Left lobe of liver (tissue), 2 donors: ENCODE measurements at places on chromosomes 7 and 10.
A peak's percentile ranks its signal among the peaks of the same experiment; 100 is the strongest.

DNA sequence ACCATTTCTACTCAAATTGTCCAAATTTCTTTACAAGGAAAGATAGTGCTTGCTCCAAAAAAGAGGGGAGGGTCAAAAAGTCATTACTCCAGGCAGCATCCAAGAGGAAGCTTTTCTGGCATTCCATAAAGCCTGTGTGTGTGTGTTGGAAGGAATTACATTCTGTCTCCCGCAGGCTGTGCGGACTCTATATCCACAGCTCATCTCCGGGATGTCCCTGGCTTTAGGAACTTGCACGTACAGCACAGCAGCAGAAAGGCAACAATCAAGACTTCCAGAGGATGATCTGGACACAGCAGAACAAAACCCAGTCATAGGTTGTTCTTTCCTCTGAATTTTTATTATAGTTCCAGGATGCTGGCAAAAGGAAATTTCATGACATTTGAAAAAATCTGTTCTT lies 94.8 kb downstream of the ITIH5 start:
- DNase-seq, result no peak

GRCh38 chr7:137160236-137160635 lies 183.3 kb downstream of the PTN start:
- no peak for DNase-seq

DNA sequence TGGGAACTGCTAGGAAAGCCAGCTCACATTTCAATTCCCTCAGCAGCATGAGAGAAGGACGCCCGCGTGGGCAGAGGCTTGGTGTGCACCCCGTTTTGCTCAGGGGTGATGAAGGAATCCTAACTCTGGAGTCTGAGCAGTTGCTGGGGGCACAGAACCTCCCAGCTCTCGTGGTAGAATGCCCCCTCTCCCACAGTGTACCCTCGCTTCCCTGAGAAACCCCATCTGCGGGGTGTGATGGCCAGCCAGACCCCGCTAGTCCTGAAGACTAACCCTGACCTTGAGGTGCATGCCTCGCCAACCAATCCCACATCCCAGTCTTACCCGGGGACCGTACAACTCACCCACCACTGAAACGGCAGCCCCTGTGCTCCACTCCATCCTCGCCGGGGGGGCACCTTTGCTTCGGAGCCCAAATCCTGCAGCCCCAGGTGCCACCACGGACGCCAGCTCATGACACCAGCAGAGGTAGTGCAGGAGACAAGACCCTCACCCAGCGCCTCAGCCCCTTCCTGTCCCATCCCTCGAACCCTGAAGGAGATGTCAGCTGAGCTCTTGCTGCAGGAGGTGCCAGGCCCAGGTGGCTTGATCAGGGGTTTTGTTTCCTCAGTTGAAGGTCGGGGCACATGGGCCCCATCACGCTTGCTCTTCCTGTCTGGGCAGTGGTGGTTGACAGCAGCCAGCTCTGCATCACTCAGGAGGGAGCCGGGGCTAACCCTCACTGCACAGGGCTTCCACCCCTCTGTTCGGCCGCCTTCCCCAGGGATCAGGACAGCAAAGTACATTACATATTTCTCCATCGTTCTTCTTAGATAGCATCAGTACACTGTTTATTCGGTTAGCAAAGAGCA lies 236.5 kb downstream of the MGMT start:
- DNase-seq, result no peak

DNA sequence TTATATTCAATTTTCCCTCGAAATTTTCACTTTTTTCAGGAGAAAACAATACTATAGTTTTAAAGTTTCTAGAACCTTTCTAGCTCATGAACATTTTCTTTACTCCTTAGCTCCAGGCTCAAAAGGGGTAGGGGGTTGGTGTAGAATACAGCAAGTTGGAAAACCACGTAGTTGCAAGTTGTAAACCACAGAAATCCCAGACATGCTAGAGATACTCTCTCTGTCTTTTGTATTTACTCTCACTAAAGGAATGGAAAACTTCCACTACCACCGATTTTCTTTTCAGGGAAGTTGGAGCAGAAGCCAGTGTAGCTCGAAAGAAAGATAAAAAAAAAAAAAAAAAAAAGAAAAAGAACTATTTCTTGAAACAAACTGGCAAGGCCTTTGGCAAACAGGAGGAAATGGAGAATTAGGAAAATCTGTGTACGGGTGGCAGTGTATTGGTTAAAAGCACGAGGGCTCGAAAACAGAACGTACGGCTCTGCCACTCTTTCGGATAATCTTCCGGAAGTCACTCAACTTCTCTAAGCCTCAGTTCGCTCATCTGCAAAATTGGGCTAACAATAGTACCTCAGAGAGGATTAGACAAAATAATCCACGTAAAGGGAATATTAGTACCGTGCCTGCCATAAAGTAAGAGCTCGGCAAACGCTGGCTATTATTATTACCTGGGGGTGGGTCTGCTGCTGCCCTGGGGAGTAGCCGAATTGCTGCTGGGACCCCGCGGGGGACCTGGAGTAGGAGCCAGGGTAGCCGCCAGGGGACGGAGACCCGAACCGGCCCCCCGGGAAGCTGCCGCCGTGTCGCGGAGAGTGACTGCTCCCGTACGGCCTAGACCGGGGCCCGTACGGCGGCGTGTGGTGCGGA lies 628 bp downstream of the MPLKIP start:
- DNase-seq, result no peak

DNA sequence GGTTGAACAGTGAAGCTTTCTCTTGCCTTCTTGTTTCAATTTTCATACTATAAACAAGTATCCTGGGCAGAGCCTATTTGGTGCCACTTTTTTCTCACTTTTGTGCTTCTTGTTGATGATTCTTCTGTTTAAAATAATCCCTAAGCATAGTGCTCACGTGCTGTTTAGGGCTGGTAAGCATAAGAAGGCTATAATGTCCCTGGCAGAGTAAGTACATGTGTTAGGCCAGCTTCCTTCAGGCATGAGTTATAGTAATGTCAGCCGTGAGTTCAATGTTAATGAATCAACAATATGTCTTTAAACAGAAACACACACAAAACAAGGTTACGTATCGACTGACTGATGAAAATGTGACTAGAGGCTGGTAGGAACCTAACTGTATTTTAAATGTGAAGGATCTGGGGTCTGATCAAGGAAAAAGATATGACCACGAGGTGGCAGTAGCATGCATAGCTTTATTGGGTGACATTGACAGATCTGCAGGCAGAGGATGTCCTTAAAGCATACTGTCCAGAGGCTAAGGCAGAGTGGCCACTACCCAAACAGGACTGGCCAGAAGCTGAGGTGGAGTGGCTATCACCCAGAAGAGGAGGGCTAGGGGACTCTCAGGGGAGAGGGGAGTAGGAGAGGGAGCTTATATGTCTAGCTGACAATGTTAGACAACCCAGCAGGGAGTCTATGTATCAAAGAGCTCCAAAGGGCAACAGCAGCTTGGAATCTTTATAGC lies 113.7 kb downstream of the BRAF start:
- peak; percentile 57 for DNase-seq

- no peak for DNase-seq
These were observed 92.3 kb downstream of the ELFN1 start for GRCh38 chr7:1762238-1762945.

- no peak for DNase-seq
These were observed 135.5 kb downstream of the NPY start for GRCh38 chr7:24419511-24419910.

- DNase-seq, result no peak
These were observed 14.6 kb downstream of the CHRM2 start for GRCh38 chr7:136883046-136883445.

DNA sequence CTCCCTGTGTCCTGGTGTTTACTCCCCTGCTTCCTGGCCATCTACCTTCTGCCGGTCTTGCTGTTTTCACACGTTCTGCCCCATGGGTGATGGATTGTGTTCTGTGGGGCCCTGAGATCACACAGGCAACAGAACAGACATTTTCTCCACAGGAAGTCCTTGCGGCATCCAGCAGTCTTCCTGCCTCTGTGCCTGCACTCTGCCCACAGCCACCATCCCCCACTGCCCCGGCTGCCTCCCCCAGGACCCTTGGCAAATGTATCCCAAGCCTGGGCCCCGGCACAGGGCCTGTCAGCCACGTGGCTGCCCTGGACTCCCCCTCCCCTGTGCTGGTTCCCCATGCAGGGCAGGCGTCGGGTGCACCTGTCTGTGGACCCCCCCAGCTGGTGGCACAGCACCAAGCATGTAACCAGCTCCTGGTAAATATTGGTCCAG lies 184.2 kb downstream of the WDR37 start:
- DNase-seq, result peak; percentile 41

DNA sequence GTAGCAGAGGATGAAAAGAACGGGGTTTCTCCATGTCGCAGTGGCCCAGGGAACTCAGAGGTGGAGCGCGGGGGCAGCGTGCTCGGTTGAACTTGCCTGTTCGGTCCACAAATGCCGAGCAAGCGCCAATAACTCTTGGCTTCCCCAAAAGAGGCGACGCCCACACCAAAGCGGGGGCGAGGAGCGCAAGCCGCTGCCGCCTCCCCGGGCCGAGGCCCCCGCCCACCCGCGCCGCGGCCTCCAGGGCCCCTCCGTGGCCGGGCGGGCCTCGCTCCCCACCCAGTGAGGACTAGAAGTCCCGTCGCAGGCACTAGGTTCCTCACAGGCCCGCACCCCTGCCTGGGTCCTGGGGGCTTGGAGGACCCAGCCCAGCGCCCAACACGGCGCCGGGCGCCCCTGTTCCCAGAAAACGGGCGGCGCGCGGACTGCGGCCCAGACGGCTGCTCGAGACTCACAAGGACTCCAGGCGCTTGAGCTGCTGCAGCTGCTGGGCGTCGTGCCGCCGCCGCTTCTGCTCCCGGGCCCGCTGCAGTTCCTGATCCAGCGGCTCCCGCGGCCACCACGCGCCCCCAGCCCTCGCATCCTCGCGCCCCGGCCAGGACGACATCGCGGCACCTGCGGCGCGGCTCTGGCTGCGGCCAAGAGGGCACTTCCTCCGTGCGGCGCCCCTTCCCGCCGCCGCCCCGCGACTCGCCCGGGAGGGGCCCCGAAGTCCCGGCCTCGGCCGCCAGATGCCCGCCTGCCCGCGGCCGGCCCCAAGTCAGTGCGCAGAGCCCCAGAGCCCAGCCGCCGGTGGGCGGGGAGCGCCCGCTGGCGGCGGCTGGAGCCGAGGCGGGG lies 14.6 kb upstream of the FKBP9 start:
- DNase-seq, result peak; percentile 85

GRCh38 chr7:16934722-16935340 lies 53.0 kb upstream of the AGR3 start:
- no peak for DNase-seq

- DNase-seq, result no peak
These were observed 78.5 kb upstream of the CTTNBP2 start for GRCh38 chr7:117951691-117952280.
